ENCODE measurements at places on chromosomes 6 and 20.

DNA sequence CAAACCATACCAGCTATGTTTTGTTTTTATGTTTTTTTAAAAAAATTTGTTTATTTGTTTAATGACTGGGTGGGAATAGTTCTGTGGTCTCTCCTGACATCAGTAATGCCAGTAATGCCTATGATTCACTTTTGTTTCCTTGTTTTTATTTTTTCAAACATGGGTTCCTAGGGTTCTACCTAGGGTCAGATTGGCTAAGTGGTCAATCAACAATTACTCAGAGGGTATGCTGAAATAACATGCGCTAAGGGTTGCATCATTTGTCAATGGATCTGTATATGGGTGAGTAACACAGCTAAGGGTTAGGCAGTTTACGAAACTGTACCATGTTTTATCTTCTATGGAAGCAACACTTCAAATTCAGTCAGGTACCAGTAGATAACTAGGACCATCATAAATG lies 583.8 kb upstream of the GJE1 start:
- DNase-seq, result no peak

GRCh38 chr6:144936764-144937163 lies 651.6 kb downstream of the UTRN start:
- DNase-seq, result no peak

DNA sequence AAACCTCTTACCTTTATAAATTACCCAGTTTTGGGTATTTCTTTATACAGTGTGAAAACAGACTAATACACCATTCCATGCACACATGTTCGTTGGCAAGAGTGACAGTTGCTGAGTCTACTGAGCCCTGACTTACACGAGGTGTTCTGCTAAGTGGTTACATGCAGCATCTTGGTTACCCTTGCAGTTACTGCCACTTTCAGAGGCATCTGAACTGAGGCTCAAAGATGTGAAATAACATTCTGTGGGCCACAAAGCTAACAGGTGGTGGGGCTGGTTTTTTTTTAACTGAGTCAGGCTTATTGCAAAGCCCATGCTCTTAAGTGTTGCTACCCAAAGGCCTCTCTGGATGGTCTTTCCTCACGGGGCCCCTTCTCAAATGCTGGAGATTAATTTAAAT lies 54.4 kb upstream of the GTSF1L start:
- DNase-seq, result no peak

DNA sequence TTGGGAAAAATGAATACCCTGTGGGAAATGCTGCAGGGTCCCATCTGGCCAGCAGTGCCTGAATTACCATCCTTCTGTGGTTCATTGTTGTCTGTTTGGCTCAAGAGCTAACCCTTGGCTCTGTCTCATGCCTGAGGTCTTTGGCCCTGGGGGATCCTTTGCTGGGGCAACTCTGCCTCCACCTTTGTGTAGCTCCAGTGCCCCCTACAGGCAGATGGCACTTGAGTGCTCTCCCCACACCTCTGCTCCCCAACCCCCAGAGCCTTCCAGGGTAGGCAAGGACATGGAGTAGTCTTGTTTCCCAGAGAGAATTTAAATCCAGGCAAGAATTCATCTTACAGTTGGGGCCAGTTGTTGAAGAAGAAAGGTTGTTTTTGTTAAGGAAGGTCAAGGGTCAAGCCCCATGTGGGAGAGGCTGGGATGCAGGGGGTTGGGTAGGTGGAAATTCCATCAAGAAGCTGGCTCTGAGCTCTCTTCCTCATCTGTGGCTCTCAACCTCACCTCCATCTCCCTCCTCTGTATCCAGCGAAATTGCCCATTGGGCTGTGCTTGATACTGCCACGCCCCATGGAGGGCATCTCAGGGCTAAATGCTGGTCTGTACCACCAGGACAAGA lies 44.2 kb downstream of the ZNF831 start:
- DNase-seq, result peak; percentile 80

DNA sequence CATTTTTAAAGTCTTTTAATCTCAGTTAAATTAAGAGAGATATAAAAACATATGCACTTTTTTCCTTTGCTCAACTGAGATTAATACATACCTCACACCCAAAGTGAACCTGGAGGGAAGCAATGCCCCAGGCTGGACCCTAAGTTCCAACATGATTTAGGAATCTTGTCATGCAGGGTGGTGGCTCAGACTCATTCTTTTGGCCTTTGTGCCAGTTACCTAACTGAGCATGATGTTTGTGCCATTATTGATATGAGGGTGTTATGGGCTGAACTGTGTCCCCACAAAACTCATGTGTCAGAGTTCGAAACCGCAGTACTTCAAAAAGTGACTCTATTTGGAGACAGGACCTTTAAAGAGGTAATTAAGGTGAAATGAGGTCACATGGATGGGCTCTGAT lies 188.0 kb downstream of the ARHGAP18 start:
- no peak for DNase-seq

- no peak for DNase-seq
These were observed 1.4 kb upstream of the TRIM39 start for GRCh38 chr6:30325150-30325872.

DNA sequence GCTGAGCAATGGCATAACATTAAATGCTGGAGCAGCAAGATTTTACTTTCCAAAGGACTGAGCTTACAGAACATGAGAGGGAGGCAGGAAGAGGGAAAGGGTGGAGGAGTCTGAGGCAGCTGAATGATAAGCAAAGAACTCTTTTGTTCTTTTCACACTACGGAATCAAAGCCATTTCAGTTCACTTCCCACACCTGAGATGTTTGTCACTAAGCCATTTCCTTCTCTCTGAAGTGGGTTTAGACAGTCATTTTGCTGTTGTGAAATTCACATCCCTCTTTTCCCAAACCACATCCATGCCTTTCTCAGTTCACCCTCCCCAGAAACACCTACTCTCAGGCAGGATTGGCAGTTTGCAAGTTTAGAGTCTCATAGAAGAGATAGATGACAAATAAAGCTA lies 267.9 kb downstream of the ADGRG6 start:
- DNase-seq, result no peak

- peak; percentile 61 for DNase-seq
These were observed 7.9 kb upstream of the GMNN start for GRCh38 chr6:24766680-24767462.

DNA sequence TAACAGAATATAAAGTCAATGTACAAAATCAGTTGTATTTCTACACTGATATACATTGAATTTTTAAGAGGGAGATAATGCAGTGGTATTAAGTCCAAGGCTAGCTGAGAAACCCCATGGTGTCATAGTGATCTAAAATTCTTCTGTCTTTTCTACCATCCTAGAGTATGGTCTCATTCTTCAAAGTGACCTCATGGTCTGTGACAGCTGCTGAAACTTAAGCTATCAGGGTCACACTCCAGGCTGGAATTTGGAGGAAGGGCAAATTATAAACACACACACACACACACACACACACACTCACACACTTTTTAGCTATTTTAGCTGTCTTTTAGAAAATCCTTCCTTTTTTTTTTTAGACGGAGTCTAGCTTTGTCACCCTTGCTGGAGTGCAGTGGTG lies 47.3 kb upstream of the DYNLRB1 start:
- DNase-seq, result no peak

DNA sequence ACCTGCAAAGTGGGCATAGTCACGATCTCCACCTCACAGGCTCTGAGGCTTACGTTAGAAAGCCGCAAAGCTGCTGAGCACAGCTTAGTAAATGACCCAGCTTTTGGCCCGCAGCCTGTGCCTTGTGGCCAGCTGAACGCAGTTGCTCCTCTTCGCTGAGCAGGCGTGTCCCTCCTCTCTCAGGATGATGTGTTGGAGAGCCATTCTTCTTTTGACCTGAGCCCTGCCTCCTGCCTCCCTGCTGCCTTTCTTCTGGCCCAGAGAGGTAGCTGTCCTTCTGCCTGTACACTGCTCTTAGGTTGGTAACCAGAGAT lies 47.6 kb upstream of the MYL9 start:
- DNase-seq, result no peak

- no peak for DNase-seq
These were observed 63.3 kb downstream of the NPEPL1 start for GRCh38 chr20:58755766-58756449.

DNA sequence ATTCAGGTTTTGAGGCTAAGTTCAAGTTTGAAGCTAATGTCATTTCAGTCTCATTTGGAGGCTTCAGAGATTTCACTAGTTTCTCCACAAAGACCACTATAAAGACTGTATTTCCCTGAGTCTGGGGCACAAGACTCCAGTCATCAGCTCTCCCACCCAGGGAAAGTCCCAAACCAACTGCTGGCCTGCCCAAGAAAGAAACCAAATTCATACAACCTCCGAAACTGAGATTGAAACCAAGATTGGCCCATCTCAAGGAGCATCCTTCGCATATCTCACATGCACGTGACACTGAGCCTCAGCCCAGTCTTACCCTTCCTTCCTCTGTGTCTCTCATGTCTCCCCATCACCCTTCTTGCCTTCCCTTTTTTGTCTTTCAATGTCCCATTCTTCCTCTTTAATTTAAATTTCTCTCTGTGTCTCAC lies 3.5 kb upstream of the LTA start:
- no peak for DNase-seq

DNA sequence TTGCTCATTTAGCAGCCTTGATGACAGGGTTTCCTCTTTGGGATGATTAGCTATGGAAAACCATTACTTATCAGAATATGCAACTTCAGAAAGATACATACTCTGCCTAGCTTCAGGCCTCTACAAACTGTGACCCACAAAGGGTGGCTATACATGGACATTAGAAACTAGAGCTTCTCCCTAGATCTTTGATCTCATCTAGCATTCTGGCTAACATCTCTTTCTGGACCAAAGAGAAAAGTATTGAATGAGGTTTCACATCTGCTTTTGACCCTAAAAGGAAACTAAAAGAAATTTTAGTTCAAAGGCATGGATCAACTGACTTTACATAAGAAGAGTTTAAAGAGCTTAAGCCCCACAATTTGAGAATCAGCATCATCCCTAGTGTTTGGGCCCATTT lies 12.4 kb upstream of the HMGN3 start:
- DNase-seq, result no peak

DNA sequence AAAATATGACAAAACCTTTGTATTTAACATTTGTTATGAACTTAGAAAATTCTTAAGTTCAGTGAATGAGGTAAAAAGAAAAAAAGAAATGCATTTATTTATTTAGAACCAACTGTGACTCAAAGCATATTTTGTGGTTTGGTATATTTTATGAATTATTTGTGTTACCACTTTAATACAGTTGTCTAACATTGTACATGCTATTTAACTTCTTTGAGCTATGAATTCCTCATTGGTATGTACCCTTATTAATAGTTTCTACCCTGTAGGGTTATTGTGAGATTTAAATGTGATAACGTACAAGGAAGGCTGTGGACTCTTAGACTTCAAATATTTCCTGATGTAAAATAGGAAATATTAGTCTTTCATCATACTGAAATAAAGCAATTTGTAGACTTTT lies 162.6 kb downstream of the MMUT start:
- DNase-seq, result no peak

DNA sequence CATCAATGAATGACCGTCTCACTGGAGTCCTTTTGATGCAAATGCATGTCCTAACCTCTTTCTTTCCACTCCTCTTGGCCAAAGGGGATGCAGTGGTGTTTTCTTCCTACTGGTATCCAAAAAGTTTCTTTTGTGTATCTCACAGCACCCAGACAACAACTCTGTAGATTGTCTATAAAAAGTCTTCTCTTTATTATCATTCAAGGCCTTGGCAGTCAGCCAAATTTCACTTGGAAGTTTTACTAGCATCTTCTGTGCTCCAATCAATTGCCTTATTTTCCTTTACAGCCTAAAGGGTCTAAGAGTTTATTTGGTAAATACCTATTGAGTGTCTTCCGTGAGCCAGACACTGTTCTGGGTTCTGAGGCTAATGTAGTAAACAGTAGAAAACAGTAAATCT lies 150.2 kb upstream of the RNF217 start:
- DNase-seq, result peak; percentile 46

GRCh38 chr6:13272131-13273046 lies 55.9 kb downstream of the TBC1D7 start:
- DNase-seq, result no peak

- no peak for DNase-seq
These were observed 285.8 kb upstream of the TBX18 start for GRCh38 chr6:85050149-85050548.

GRCh38 chr20:56957737-56958553 lies 308.5 kb downstream of the BMP7 start:
- peak; percentile 49 for DNase-seq

GRCh38 chr6:140032189-140032588 lies 657.7 kb upstream of the CITED2 start:
- no peak for DNase-seq

DNA sequence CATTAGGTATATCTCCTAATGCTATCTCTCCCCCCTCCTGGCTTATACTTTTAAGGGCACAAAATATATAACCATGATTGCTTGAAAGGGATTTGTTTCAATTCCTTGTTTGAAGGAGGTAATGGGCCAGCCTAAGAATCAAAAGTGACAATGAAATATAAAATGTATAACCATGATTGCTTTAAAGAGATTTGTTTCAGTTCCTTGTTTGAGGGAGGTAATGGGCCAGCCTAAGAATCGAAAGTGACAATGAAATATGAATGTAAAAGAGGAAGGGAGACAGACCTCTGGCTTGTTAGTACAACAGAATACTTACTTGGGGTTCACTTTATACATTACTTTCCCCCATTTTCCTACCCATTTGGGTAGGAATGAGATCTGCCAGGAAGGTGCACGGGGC lies 55.5 kb downstream of the FOXC1 start:
- DNase-seq, result no peak

DNA sequence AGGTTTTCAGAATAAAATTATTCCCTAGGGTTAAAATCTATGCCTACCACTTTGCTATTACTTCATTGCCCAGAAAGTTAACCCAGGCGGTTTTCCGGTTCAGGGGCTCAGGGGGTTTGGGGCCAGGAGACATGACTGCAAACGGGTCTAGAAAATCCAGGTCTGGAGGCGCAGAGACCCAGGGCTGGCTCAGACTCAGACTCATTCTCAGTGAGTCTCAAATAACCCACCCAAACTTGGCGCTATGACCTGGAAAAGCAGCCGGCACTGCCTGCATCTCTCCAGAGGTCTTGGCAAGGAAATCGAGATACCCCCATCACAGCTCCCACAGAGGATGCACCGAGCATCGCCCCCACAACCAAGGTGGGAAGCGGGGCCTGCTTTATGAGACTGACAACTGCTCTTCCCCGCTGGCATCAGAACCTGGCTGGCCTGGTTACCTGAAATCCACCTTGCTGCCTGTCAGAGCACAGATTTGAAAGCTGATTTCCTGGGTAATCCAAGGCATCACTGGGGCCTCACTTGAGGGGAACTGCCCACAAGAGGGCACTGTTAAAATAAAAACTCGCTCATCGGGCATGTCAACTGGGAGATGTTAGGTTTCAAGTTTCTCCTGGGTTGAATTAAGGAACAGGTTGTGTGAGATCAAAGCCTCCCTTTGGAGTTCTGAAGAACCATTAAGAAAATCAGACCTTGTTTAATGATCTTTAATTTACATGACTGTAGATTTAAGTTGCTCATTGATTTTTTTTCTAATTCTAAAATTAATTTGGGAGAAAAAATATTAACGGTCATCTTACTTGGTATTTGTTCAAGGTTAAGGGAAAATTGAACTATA lies 55.1 kb downstream of the KIF16B start:
- DNase-seq, result peak; percentile 60
